ENCODE measurements at places on chromosomes 13 and 19. TPM values are rescaled to one million over a fixed set of nuclear protein-coding genes. Genes with fewer than 3 reads are reported as not detected.

GRCh38 chr13:26247608-26248007 lies 6.3 kb upstream of the CDK8 start:
- DNase-seq, result no peak

GRCh38 chr13:27660511-27660910 lies 38.8 kb downstream of the POLR1D start:
- DNase-seq, result no peak

DNA sequence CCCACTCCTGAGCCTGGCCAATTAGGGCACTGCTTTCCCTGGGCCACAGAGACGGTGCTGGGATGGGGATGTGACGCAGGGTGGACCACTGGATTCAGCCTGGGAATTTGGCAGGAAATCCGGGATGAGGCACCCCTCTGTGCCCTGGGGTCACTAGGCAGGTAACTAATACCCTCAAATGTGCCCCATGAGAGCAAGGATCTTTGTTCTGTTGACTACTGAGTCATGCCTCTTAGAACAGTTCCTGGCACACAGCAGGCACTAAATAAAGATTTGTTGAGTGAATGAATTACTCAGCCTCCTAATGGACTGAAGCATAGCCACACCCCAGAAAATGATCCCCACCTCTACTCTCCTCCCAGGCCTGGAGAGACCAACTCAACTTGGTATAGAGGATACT lies 15.9 kb downstream of the OPA3 start:
- no peak for DNase-seq

- DNase-seq, result no peak
Observed at GRCh38 chr19:3771906-3772455, at the start of gene RAX2. RAX2 (minus strand) TSS chr19:3772228; CDS start chr19:3771742, 486 bp downstream.

- DNase-seq, result no peak
Observed at GRCh38 chr13:97768134-97768533, 185.3 kb upstream of the IPO5 start.

GRCh38 chr13:40581277-40581579 lies 85.2 kb downstream of the FOXO1 start:
- no peak for DNase-seq

DNA sequence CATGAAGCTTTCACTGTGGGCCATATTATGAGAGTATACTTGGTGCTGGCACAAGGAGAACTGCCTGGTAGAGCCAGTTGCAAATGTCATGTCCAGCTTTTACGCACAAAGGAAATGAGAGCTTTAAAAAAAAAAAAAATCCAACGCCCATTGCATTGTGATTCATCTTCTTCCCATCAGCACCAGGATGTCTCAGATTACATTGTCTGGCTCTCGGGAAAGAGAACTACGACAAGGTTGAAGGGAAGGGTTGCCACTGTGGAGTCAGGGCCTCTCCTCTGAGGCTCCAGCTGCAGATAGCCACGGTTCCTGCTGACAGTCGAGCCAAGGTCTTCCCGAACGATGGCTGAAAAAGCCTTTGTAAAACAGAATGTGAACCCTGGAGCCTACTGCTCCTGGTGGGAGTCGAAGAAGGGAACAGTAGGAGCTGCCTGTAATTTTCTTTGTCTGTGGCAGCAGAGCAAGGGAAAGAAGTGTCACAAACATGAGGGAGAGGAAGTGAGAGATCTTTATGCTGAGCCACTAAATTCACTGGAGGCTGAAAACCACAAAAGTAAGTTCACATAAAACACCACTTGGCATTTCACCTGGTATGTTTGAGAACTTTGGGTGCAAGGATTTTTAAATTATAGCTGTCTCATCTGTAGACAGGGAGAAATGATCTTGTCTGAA lies 704.7 kb downstream of the DIAPH3 start:
- no peak for DNase-seq

DNA sequence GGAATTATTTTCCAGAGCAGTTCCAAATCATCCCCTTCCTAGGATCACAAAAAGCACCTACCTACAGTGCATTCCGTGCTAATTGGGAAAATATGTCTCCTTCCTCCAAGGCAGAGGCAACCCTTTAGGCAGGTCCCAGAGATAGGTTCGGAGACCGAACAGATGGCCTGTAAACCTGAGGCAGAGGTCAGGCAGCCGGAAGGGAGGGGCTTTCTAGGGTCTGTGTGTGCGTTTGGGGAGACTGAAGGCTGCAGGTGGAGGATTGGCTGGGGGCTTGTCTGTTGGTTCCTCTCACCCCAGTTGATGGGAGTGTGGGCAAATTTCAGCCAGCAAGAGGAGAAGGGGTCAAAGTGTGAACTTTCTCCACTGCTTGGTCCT lies 7.1 kb downstream of the KCNN4 start:
- no peak for DNase-seq

- DNase-seq, result no peak
Observed at GRCh38 chr19:1632462-1633268, 19.8 kb downstream of the TCF3 start.

DNA sequence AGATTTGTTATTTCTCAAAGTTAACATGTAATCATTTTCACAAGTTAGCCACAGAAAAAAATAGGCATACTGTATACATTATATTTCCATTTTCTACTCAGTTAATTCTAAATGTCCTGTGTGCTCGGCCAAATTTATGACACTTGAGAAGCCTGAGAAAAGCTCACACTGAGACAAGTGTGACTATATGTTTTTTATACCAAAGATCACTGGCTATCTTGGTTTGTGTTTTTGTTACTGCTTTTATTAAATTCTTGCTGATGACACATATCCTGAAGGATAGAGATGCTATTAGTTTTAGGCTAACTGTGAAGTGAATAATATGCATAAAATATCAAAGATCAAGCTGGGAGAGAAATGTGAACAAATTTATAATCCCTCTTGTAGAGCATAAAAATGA lies 49.3 kb upstream of the IL17D start:
- no peak for DNase-seq

DNA sequence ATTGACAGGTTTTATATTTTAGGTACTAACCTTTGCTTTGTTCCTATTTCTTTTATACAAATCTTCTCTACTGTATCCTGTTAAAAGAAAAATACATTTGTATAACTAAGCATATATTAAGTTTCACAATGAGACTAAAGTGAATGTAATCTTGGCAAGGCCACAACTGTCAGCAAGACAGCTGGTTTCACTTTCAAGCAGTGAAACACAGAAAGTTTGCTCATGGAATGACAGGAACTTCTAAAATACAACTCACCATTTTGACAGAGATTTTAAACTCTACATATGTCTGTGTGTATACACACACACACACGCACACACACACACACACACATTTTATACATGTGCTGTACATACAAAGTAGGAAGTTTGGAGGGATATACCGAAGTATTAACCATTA lies 53.3 kb downstream of the PARP4 start:
- DNase-seq, result peak; percentile 34

- no peak for DNase-seq
Observed at GRCh38 chr19:16455489-16455888, 16.3 kb downstream of the EPS15L1 start.

GRCh38 chr13:40569024-40569350 lies 97.5 kb downstream of the FOXO1 start:
- no peak for DNase-seq

- DNase-seq, result peak; percentile 54
Observed at GRCh38 chr13:110109910-110110309, 197.0 kb downstream of the COL4A1 start.

Gene CEACAM19
- polyA plus RNA-seq, result 11.8 TPM

Gene KLF1
- polyA plus RNA-seq, result 0.89 TPM

Gene ZNF836
- 8.7 TPM for polyA plus RNA-seq

Gene FFAR3
- polyA plus RNA-seq, result 0.32 TPM

Gene MISP
- 36.0 TPM for polyA plus RNA-seq

Gene TUBB4A
- 3.2 TPM for polyA plus RNA-seq
